ENCODE measurements at places on chromosomes 4 and X. TPM values are rescaled to one million over a fixed set of nuclear protein-coding genes. Genes with fewer than 3 reads are reported as not detected.
A peak's percentile ranks its signal among the peaks of the same experiment; 100 is the strongest.

DNA sequence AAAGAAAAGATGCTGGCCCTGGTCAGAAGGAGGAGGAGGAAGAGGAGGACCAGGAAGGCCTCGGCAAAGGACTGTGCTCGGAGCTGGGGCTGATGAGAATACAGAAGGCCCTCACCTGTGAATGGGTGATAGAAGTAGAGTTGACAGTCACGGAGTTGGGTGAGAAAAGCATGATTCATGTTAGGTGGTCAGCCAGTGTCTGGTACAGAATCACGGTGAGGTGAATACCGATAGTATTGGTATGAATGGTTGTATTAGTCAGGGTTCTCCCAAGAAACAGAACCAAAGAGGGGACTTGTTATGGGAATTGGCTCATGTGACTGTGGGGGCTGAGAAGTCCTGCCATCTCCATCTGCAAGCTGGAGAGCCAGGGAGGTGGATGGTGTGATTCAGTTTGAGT is 32.5 kb upstream of the FAM156A start:
- H3K4me3 ChIP-seq = no peak overlapping the region
- H3K4me1 ChIP-seq = peaks cover 26% of the 10 kb centered on the region
- H3K36me3 ChIP-seq = peaks cover 14% of the 10 kb centered on the region
- DNase-seq = no peak

DNA sequence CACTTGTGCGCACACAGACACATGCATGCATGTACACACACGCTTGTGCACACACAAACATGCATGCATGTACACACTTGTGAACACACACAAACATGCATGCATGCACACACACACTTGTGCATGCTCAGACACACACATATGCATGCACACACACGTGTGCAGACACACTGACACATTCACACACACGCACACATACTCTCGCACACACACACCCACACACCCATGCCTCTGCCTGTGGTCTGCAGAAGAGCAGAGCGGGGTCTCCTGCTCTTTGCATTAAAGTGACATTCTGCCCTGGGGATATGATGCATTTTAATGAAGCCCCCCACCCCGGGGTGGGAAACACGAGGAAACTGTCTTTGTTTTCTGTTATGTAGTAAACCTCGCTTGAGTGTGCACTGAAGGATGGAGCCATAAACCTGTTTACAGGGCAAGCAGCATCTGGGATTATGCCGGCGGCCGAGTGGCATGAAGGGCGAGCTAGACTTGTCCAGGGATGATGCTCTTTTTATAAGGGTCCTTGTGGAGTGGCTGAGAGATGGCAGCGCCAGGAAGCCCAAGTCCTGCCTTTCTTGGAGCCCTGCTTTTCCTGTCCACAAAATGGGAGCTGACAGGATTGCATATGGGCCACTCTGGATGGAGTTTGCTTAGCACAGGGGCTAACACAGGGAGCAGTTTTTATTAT is 17.8 kb downstream of the PSAPL1 start:
- DNase-seq = no peak
- H3K27ac ChIP-seq = no peak overlapping the region
- H3K36me3 ChIP-seq = peaks cover 5% of the 10 kb centered on the region
- H3K4me3 ChIP-seq = no peak overlapping the region
- peaks cover 37% of the 10 kb centered on the region for H3K27me3 ChIP-seq

GRCh38 chr4:124415146-124415545 is 297.4 kb downstream of the ANKRD50 start:
- no peaks in the 10 kb centered on the region for H3K36me3 ChIP-seq
- DNase-seq = no peak
- no peak overlapping the region for H3K4me3 ChIP-seq
- H3K4me1 ChIP-seq = peaks cover 15% of the 10 kb centered on the region

NEXMIF gene
- not detected for total RNA-seq

NR3C2 gene
- total RNA-seq = 14.5 TPM

ART3 gene
- total RNA-seq = 1.7 TPM

GRCh38 chrX:8306291-8306925 is 135.3 kb upstream of the VCX2 start:
- no peaks in the 10 kb centered on the region for H3K27me3 ChIP-seq
- no peak overlapping the region for H3K27ac ChIP-seq
- DNase-seq = no peak
- H3K4me3 ChIP-seq = no peak overlapping the region

BEND2 gene
- not detected for total RNA-seq

DNA sequence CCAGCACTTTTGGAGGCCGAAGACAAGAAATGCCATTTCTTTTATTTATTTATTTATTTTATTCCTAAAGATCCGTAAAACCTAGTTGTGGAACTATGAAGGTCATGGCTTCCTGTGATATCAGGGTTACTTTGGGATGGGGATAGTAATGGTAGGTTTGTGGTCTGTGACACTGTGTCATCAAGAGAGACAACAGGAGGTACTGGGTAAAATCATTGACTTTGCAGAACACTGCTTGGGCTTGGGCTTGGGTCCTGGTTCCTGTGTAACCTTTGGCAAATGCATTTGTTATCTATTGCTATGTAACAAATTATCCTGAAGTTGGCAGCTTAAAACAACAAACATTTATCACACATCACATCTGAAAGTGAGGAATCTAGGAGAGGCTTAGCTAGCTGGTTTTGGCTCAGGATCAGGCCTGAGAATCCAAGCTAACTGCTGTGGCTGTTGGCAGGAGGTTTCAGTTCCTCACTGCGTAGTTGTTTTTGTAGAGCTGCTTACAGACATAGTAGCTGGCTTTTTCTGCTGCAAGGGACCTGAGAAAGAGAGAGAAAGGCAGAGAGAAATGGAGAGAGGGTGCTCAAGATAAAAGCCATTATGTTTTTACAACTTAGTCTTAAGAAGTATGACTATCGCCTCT is 576.4 kb upstream of the SLIT2 start:
- H3K4me3 ChIP-seq = no peak overlapping the region
- DNase-seq = no peak
- no peak overlapping the region for H3K27ac ChIP-seq

DNA sequence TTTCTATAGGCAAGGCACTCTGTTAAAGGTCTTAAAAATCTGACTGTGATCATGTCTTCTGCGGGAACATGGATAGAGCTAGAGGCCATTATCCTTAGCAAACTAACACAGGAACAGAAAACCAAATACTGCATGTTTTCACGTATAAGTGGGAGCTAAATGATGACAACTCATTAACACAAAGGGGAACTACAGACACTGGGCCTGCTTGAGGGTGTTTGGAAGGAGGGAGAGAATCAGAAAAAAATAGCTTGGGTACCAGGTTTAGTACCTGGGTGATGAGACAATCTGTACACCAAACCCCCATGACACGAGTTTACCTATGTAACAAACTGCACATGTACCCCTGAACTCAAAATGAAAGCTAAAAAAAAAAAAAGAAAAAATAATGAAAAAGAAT is 12.1 kb downstream of the SLC7A11 start:
- no peak overlapping the region for H3K4me3 ChIP-seq
- H3K27me3 ChIP-seq = no peaks in the 10 kb centered on the region
- peaks cover 35% of the 10 kb centered on the region for H3K4me1 ChIP-seq
- H3K36me3 ChIP-seq = peaks cover 64% of the 10 kb centered on the region
- peak overlapping the region; percentile 42 for H3K27ac ChIP-seq
- no peak for DNase-seq

- peaks cover 21% of the 10 kb centered on the region for H3K27me3 ChIP-seq
- no peaks in the 10 kb centered on the region for H3K4me1 ChIP-seq
Observed at GRCh38 chr4:84221704-84222103, 277.4 kb downstream of the NKX6-1 start.

- H3K36me3 ChIP-seq = no peaks in the 10 kb centered on the region
- H3K4me1 ChIP-seq = no peaks in the 10 kb centered on the region
- H3K27ac ChIP-seq = no peak overlapping the region
- H3K4me3 ChIP-seq = no peak overlapping the region
- DNase-seq = no peak
Observed at GRCh38 chr4:26484516-26484915, 5.8 kb downstream of the CCKAR start.

RAB40A gene
- total RNA-seq = 0.68 TPM

GRCh38 chr4:141464366-141464765 is 172.0 kb upstream of the IL15 start:
- H3K4me1 ChIP-seq = no peaks in the 10 kb centered on the region
- no peaks in the 10 kb centered on the region for H3K36me3 ChIP-seq
- no peak for DNase-seq

DNA sequence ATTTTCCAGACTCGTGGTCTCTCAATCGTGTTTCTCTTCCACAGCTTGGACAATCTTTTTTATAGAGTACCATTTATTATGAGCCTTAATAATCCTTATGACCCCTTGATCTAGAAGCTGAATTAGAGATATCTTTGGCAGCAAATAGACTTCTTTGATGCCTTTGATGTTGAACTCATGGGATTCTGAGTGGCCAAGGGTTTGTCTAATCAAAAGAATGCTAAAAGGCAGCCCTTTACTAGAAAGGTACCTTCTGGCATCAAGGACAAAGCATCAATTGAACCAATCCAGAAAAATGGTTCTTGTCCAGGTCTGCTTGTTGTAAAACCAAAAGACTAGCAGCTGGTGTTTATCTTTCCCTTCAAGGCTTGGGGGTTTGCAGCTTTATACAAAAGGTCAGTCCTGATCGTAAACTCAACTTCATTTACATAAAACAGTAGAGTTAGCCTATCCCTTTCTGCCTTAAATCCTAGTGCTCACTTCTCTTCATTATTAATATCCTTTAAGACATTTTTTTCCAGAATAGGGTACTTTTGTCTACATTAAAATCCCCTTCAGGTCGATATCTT is 411.3 kb downstream of the FAT4 start:
- no peaks in the 10 kb centered on the region for H3K36me3 ChIP-seq
- H3K4me3 ChIP-seq = no peak overlapping the region
- no peak overlapping the region for H3K27ac ChIP-seq
- H3K27me3 ChIP-seq = no peaks in the 10 kb centered on the region

ASB12 gene
- not detected for total RNA-seq

ABHD18 gene
- 7.3 TPM for total RNA-seq

ARMCX4 gene
- 1.8 TPM for total RNA-seq

DNA sequence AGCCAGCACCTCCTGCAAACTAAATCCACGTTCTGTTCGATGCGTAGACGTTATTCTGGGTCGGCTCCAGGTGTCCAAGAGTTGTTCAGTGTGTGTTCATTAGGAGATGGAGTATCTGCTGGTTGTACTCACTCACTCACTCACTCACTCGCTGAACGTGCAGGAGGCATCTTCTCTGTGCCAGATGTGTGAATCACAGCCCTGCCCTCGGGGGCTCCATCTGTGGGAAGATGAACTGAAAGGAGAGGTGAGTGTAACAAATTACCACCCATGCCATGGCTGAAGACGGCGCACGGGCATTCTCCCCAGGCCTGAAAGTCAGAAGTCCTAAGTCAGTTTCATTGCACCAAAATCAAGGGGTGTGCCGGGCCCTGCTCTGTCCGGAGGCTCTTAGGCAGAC is 16.1 kb downstream of the NSG1 start:
- no peak overlapping the region for H3K27ac ChIP-seq
- H3K4me1 ChIP-seq = no peaks in the 10 kb centered on the region
- no peak overlapping the region for H3K4me3 ChIP-seq

- H3K36me3 ChIP-seq = peaks cover 31% of the 10 kb centered on the region
- no peak overlapping the region for H3K4me3 ChIP-seq
- peaks cover 9% of the 10 kb centered on the region for H3K4me1 ChIP-seq
- no peaks in the 10 kb centered on the region for H3K27me3 ChIP-seq
Observed at GRCh38 chr4:6714954-6715353, 1.0 kb upstream of the BLOC1S4 start.

- no peak overlapping the region for H3K4me3 ChIP-seq
- H3K27ac ChIP-seq = no peak overlapping the region
- no peaks in the 10 kb centered on the region for H3K27me3 ChIP-seq
- DNase-seq = no peak
Observed at GRCh38 chr4:31964685-31965084, 1244.5 kb downstream of the PCDH7 start.

GSX2 gene
- not detected for total RNA-seq

GLA gene
- total RNA-seq = 61.2 TPM

FGFBP1 gene
- total RNA-seq = 5.0 TPM

GRCh38 chrX:74133156-74133796 is 170.7 kb upstream of the ZCCHC13 start:
- peak; percentile 30 for DNase-seq
- H3K4me3 ChIP-seq = no peak overlapping the region
- no peak overlapping the region for H3K27ac ChIP-seq
- H3K36me3 ChIP-seq = no peaks in the 10 kb centered on the region

GRCh38 chr4:113781439-113782040 is 20.0 kb upstream of the CAMK2D start:
- H3K36me3 ChIP-seq = no peaks in the 10 kb centered on the region
- no peak overlapping the region for H3K27ac ChIP-seq
- H3K4me1 ChIP-seq = peaks cover 23% of the 10 kb centered on the region
- H3K27me3 ChIP-seq = no peaks in the 10 kb centered on the region

GRCh38 chr4:179163147-179163546 is 1720.9 kb upstream of the AGA start:
- no peaks in the 10 kb centered on the region for H3K36me3 ChIP-seq
- H3K27me3 ChIP-seq = no peaks in the 10 kb centered on the region
- no peaks in the 10 kb centered on the region for H3K4me1 ChIP-seq

DNA sequence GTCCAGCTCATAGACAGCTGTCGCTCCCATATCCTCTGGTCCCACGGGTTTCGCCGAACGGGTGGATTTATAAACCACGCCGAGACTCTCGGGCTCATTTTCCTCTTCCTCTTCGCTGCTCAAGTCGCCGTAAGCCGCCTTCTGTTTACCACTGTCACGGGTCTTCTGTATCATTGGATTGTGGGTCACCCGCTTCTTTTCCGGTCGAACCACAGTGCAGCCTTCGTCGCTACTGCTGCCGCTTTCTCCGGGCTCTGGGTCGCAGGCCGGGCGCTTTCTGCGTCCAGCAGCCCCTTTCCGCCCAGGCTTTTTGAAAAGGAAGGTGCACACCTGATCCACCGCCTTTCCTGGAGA is 311 bp downstream of the RNF113A start:
- H3K27me3 ChIP-seq = no peaks in the 10 kb centered on the region
- peak overlapping the region; percentile 93 for H3K4me3 ChIP-seq
- DNase-seq = no peak
- H3K27ac ChIP-seq = peak overlapping the region; percentile 89
